Stimulated activated CD4-positive, alpha-beta T cell treated with anti-CD3 and anti-CD28 coated beads, TNF-alpha, amount 100 ng/mL, for 4 hours (primary cell): ENCODE measurements at places on chromosomes 6 and 20.

DNA sequence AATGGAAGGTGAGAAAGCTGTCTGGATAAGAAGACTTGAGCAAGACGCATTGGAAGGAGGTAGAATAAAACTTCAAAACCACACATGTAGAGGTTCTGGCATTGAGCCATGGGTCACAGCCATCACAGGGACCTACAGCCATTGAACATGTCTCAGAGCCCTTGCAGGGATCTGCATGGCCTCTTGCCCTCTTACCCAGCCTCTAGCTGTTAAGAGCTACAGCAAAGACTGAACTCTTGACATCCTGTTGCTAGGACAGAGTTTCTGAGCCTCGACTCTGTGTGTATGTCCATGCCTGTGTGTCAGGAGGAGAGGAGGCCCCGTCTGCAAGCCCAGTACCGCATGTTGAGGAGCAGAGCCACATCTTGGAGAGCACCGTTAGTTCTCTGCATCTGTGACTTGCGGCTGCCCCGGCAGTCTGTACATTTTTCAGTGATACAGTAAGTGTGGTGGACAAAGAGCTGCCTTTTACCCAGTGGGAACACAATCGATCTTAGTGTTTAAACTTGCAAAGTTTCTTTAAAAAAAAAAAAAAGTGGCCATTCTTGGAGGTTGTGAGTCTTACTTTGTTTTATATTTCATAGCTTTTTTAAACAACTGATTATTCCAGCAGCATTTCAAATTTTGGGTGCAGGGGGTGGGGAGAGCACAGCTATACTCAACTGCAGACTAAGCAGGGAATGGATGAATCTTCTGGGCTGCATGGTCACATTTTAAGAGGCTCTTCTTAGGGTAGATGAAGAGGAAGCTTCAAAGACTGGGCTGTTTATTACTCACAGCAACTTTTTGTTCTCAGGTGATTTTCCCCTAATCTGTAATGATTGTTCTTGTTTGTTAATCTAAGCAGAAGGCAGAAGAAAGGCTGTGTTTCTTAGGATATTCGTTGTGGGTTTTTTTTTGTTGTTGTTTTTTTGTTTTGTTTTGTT lies 88.5 kb downstream of the TBC1D7 start:
- no peak for DNase-seq

- DNase-seq: no peak
These were observed 155.2 kb downstream of the PACRG start for GRCh38 chr6:162882801-162883481.

DNA sequence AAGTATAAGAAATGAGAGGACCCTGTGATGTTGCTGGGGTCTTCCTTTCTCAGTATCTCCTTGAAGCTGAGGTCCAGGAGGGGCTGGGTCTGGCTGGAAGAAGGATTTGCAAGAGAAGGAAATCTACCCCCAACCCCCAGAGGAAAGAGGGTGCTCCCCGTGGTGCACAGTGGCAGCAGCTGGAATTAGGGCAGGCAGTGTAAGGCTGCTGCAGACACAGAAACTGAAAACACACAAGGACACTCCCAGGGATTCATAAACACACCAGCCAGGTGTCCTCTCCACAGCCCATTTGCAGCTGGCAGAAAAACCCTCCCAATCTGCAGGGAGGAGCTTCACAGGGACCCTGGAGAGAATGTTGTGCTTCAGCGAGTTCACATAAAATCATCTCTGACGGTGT lies 297.2 kb downstream of the CDH26 start:
- DNase-seq: no peak

GRCh38 chr20:45902199-45902701 lies 9.7 kb downstream of the PLTP start:
- DNase-seq: no peak

GRCh38 chr20:18024606-18025127 lies 33.0 kb downstream of the OVOL2 start:
- DNase-seq: no peak

GRCh38 chr6:26536571-26537159 lies 1.5 kb upstream of the HMGN4 start:
- no peak for DNase-seq

DNA sequence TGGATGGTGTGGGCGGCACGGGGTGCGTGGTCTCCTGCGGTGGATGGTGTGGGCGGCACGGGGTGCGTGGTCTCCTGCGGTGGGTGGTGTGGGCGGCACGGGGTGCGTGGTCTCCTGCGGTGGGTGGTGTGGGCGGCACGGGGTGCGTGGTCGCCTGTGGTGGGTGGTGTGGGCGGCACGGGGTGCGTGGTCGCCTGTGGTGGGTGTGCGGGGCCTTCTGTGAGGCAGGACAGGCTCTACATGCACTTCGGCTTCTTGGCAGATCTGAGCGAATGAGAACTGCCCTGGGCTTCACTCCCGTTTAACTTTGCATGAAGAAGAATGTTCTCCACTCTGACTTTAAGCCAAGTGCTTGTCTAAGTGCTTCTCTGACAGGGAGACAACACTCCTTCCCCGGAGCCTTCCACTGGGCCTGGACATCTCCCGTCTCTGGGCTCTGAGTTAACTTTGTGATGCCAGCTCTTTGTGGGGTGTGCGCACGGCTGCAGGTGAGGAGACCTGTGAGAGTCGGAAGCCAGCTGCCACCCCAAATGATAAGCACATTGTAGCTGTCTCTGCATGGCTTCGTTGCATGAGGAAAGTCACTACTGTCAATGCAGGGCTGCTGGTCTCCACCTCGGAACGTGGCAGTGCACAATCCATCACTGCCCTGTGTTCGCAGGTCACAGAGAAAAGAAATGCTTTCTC lies 244.8 kb downstream of the DLL1 start:
- no peak for DNase-seq

DNA sequence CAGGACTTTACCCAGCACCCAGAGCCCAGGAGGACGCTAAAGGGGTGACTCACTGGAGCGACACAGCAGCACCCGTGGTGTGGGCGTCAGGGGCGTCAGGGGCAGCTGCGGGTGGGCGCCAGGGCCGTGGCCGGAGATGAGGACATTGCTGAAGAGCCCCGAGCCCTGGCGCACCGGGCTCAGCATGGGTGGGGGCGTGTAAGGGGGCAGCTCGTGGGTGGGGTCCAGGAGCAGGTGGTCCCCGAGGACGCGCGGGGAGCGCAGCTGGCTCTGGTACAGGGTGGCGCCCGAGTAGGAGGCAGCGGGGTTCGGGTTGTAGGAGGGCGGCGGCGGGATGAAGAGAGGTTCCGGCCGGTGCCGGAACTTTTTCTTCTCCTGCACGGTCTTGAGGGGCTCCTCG lies 41.6 kb upstream of the MRPS10 start:
- no peak for DNase-seq

DNA sequence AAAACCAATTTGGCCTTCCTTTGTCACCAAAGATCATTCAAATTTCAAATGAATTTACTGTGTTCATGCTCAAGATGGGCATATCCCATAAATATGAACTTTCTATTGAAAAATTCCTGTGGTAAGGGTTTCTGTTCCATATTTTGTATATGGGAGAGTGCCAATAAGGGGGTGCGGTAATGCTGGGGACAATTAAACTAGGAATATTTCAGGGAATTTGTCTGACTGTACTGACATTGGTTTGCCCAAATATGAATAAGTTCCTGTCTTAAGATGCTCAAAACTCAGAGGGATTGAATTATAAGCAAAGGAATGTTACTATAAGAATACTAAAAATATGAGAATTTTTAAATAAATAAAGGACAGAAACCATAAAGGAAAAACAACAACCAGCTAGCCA lies 553.0 kb upstream of the MARCKS start:
- no peak for DNase-seq

- no peak for DNase-seq
These were observed 40.9 kb downstream of the QRSL1 start for GRCh38 chr6:106670236-106670635.

GRCh38 chr20:19631410-19631809 lies 126.6 kb upstream of the RIN2 start:
- no peak for DNase-seq

GRCh38 chr20:50635676-50636600 lies 55.4 kb downstream of the RIPOR3 start:
- DNase-seq: peak; percentile 8

DNA sequence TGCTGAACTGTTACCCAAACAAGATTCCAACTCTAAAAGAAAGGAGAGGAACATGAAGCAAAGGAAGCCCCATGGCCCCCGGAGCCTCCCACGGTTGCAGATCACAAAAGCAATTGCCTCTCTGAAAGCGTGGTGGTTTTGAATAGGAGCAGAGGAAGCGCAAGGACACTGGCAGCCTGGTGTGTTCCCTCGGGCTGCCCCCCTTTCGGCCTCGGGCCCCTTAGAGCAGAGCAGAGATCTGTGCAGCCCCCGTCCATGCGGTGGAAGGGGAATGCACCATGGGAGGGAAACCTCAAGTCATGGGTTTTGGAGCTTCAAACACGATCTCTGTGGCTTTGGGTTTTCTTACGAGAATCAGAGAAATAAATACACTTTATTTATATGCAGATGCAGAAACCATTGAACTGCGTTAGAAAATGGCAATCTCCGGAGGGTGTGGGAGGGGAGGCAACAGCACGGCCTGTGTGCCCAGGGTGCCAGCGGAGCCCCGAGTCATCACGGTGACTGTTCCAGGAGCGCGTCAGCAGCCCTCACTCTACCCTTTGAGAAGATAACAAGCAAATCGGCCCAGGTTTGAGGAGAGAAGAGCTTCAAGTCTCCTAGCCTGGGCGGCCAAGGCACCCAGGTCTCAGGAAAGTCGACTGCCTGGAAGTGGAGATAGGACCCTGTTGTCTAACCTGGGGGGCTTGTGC lies 20.5 kb downstream of the FOXF2 start:
- DNase-seq: no peak

GRCh38 chr20:36093025-36093803 lies 61.3 kb upstream of the EPB41L1 start:
- DNase-seq: peak; percentile 7

GRCh38 chr20:12435268-12435667 lies 517.6 kb downstream of the BTBD3 start:
- no peak for DNase-seq

- DNase-seq: no peak
These were observed 45.3 kb upstream of the IFNGR1 start for GRCh38 chr6:137264311-137265075.

DNA sequence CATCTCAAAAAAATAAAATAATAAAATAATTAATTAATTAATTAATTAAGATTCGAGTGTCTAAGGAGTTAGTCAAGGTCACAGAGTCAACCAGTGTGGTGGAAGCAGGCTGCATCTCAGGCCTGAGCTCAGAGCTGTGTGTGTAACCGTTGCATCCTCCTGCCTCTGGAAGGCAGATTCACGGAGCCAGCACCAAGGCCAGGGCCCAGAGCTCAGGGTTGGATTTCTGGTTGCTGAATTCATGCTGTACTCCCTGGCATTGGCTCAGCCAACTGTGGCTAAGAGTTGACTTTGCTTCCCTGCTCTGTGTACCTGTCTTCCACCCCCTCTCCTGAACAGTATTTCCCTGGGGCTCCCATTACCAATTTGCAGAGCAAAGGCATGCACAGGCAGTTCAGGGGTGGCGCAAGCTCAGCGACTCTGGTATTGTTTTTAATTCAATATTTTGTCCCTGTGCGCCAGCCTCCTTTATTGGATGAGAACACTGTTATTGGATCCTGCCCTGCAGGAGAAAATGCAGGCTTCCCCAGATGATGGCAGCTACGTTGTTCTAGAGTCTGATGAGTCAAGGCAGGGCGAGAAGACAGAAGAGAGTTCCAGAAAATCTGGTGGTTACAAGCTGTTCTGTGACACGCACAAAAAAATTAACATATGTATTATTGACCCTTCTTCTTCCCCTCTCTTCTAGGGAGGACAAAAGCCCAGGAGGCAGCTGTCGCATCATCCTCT lies 12.3 kb upstream of the CTNNBL1 start:
- no peak for DNase-seq
